ENCODE measurements at places on chromosomes 7 and 10.

DNA sequence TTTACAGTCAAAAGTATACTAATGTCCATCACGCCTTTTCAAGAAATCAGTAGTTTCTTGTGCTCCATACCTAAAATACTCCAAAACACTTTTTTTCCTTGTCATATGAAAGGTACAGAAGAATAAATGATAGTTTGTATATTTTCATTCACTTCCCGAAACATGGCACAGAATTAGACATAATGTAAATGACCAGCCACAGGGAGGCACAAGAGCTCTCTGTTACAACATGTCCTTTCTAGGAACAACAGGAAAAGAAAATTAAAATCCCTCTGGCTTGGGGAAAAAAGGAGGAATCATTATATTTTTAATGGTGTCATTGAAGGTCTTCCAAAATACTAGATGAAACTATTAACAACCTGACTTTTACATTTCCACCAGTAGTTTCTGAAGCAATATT lies 331.2 kb downstream of the ACTR3B start:
- no peak for DNase-seq

- no peak for DNase-seq
Observed at GRCh38 chr7:116024826-116025809, 5.4 kb downstream of the TFEC start.

GRCh38 chr7:1289666-1290025 lies 57.0 kb downstream of the UNCX start:
- DNase-seq: no peak

GRCh38 chr10:4129866-4130477 lies 345.0 kb upstream of the KLF6 start:
- DNase-seq: peak; percentile 4

- no peak for DNase-seq
Observed at GRCh38 chr7:124630395-124630794, 135.2 kb downstream of the GPR37 start.

DNA sequence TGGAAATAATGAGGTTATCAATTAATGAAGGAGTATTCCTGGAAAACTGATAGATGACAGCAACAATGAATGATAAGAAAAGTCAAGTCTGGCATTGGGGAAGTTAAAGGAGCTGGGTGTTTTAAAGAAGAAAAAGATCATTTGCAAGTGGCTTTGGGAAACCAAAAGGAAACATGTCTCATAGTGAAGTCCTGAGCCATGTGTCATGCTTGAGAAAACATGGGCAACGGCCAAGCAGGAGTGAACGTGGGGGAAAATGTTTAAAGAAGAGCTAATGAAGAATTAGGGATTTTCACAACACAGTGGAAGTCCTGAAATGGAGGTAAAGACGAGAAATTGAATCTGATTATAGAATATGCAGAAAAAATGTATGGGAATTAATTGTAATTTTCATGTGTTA lies 1383.2 kb upstream of the CELF2 start:
- no peak for DNase-seq

- DNase-seq: no peak
Observed at GRCh38 chr7:73742753-73743641, 4.4 kb upstream of the ABHD11 start.

GRCh38 chr7:135200821-135201331 lies 10.4 kb downstream of the WDR91 start:
- DNase-seq: no peak

- DNase-seq: no peak
Observed at GRCh38 chr7:30799206-30799975, 28.2 kb downstream of the MINDY4 start.

- peak; percentile 54 for DNase-seq
Observed at GRCh38 chr7:16089801-16090200, 331.5 kb downstream of the CRPPA start.
